ENCODE measurements at places on chromosomes 7 and 10.

- no peak for DNase-seq
Observed at GRCh38 chr10:92413519-92413918, 122.6 kb downstream of the MARCHF5 start.

DNA sequence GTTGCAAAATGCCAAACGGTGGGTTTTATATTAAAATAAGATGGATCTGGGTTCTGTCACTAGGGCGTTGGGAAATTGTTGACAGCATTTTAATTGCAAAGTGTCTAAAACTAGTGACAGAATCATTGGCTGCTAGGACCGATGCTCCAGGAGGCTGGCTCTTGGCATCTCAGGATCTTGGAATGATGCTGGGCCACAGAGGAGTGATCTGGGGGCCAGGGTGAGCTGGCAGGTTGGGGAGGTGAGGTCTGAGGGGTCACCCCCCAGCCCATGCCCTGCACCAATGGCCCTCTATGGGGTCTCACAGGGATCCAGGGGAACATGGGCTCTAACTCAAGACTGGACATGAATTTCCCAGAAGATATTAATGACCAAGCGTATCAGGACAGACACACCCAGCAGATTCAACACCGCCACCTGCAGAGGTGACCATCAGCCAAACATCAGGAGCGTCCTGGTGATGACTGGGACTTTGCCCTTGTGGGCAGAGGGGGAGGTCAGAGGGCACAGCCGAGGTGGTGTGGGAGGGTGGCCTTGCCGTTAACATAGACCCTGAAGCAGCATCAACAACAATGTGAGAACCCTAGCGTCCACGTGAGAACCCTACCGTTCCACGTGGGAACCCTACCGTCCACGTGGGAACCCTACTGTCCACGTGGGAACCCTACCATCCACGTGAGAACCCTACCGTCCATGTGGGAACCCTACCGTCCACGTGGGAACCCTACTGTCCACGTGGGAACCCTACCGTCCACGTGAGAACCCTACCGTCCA, 89.0 kb upstream of the PPP2R2D start:
- no peak for DNase-seq

DNA sequence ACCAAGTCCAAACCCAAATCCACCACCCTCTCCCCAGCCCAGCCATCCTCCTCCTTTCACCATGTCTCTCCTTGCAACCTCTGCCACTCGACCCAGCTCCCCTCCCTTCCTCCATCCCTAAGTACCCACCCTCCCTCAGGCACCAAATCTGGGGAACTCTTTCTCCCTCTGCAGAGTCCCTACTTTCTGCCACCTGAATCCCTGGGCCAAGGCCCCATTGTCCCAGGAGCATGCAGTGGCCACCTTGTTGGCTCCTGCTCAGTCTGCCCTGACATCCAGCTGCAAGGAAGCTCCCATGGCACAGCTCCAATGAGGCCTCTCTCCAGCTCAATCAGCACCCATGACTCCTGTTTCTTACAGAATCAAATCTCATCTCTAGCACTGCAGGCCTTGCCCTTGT, 5.5 kb upstream of the UNC5B start:
- DNase-seq: no peak

DNA sequence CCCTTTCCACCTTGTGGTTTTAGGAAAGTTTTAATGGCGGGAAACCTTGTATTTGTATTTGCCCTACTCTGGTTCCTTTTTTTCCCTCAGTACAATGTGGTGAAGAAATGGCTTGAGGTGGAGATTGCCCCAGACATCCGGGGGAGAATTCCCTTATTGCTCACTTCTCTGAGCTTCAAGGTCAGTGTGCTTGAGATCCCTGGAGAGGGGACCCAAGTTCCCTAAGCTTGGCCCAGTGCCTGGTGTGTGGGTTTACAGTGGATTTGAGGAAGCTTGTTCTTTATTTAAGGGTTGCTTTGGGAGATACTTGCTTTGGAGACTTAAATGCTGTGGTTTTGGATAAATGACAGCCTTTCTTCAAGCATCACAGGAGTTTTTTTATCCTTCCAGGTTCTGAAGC, 18.3 kb downstream of the CALHM2 start:
- DNase-seq: no peak

DNA sequence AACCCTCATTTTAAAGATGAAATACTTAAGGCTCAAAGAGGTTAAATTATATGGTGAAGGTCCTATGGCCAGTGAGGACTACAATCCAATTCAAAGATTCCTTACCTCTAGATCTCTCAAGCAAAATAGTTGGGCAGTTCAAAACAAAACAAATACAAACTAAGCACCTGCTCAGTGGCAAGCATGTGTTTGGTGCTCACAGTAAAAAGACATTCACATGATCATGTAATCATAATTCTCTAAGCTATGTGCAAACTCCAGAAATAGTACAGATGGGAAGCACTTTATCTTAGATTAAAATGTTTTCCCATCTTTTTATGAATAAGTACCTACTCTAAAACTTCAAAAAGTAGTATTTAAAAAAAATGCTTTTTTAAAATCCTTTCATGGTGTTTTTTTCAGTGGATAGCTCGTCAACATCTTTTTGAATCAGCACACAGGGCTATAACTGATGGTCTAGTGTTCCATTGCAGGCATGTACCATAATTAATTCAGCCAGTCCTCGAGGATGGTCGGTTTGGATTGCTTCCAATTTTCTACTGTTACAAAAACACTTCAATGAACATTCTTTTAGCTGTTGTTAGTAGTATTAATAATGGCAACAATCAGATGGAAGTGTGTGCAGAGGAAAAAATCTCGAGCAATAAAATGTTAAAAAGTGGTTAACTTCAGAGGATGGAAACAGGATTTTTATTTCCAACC, 58.4 kb downstream of the CHCHD3 start:
- no peak for DNase-seq
